ENCODE measurements at places on chromosomes 6 and 20.

DNA sequence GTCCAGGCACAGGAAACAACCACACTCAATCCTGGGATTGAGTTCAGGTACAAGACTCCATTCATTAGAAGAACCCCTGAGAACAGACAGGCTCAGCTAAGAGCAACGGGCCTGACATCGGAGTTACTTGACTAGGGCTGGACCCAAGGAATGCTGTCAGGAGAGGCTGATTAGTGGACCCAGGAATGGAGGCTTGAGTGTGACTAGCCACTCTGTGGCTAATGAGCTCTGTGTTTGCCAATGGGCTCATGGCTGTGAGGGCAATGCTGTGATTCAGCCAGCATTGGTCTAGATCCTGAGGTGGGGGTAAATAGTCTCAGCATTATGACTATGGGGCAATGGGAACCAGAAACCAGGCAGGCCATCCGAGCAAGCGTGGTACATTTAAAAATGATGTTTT lies 71.8 kb downstream of the RIOK1 start:
- DNase-seq: no peak

DNA sequence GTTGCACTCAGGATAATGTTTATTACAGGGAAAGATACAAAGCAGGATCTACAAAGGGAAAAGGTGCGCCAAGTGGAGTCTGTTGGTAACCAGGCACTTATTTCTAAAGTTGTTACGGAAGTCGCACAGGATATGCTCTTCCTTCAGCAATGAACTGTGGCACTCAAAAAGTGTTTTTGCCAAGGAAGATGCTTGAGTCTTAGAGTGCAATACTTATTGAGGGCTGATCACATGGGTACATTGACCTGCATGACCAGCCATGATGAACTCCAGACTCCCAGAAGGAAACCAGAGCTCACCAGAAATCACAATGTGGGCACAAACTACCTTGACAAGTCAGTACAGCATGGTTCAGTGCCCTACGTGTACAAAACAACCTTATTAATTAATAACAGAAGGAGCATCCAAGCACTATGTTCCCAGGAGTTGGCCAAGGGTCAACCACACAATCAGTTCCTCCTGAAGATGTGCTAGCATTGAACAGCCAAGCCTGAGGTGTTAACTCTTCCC lies 270.7 kb upstream of the TFAP2D start:
- no peak for DNase-seq

DNA sequence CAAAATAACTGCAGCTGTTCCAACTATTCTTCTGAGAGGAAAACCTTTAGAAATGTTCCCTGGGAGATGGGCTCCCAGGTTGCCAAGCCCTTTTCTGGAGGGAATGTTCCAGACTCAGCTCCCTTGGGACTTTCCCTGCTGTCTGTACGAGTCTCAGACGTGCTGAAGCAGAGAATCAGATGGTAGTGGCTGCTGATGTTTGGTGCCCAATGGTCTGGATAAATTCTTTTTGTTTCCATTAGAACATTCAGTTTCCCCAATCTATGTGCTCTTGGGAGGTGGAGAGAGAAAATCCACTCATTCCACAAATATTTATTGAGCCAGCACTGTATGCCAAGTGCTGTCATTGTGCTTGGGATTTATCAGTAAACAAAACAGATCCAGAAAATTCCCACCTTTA lies 40.0 kb downstream of the SNHG17 start:
- DNase-seq: no peak

DNA sequence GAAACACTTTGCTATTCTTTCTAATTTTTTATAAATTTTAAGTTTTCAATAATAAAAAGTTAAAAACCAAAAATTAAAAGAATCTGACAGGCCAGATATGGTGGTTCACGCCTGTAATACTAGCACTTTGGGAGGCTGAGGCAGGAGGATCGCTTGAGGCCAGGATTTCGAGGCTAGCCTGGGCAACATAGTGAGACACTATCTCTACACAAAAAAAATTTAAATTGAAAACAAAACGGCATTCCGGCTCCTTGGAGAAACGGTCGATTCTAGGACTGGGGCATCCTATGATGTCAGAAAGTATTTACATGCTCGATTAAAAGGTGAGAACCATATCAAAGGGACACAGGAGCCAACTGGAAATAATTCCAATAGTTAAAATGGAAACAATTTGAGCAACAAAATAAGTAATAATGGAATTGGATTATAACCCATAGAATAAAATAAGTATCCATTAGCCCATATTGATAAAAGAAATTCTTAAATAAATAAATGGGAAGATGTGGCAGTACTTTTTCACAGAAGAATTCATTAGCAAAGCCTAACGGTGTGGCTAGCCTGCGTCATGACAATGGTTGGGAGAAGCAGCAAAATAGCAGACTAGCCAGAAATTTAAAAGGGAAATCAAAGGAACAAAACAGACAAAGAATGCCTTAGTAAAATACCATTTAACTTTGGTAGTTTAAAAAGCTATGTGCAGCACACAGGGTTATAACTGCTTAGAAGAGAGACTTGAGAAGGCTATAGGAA lies 21.3 kb downstream of the HLA-E start:
- DNase-seq: no peak

DNA sequence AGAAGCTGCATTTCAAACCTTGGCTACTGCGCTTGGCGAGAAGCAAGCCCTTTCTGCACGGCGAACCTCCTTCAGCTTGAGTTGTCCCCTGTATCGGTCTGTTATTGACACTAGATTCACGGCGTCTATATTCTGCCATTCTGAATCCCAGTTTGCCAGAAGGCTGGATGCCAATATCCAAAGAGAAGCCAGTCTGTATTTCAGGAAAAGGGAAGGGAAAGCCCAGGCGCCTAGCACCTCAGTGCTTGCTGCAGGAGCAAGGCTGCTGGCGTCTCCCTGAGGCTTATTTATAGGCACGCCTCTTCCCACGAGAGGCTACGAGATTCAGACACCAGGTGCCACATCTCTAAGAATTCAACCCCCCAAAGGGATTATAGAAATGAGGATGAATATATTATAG lies 89.6 kb upstream of the CDH4 start:
- DNase-seq: no peak

DNA sequence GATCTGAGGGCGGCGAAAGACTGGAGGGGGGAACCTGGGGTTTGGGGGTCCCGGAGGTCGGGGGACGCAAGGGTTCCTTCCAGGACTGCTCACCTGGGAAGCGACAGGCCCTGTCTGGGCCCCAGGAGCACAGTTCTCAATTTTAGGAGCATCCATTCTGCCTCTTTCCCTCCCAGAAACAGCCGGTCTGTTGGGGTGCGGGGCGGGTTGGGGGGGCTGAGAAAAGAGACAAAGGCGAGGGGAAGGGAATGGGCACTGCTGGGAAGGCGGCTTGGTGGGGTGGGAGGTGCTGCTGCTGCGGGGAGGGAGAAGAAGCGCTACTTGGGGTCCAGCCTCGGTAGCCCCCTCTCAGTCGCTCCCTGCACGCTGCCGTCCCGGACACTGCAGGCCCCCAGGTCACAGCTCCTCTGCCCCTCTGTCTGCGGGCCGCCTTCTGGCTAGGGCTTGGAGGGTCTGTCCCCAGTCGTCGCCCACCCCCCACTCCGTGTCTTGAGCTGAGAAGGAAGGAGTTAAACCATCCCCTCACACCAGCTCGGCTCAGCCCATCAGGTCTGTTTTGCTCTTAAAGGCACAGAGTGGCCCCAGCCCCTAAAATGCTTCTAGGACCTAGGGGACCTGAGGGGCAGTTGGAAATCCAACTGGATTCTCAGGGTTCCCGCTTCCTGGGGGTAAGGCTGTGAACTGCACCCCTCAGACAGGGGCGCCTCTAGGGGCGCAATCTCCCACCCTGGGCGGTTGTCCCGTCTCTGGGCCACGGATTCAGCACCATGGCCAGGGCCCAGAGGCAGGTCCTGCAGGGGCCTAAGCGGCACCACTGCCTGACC lies 690 bp downstream of the GDAP1L1 start:
- no peak for DNase-seq
